ENCODE measurements at places on chromosomes 1 and 21. TPM values are rescaled to one million over a fixed set of nuclear protein-coding genes. Genes with fewer than 3 reads are reported as not detected.

DNA sequence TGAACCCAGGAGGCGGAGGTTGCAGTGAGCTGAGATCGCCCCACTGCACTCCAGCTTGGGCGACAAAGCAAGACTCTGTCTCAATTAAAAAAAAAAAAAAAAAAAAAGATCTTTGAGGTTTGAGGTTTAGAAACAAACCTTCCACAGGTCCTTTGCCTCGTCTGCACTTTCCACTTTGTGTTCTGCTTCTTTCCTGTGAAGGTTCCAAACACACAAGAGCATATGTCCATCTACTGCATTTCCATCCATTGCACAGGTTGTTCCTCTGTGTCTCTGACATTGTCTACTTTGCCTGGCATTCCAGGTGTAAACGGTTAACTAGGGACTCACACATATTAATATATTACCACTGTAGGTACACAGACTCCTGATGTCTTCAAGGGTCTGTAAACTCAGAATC lies 40.1 kb downstream of the DSTYK start:
- no peak for DNase-seq

CFHR3 gene
- 2.1 TPM for polyA plus RNA-seq

ADARB1 gene
- 24.2 TPM for polyA plus RNA-seq

GRCh38 chr1:42168391-42168670 lies 3.8 kb upstream of the GUCA2A start:
- DNase-seq, result no peak

DNA sequence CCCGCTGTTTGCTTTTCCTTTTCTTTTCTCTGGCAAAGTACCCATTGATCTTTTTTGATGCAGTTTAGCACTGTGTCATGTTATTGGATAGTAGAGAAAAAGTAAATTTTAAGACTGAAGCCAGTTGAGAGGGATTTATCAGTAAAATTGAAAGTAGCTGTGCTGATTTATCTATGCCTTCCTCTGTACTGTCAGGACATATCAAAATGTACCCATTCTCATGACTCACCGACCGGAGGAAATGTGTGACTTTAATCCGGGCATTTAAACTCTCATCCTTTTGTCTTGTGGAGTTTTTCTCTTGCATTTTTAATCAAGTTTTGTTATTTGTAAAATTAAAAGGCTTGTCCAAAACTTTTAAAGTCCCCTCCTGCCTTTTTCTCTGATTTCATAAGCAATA lies 276.6 kb upstream of the FMN2 start:
- no peak for DNase-seq

- no peak for DNase-seq
Measured at GRCh38 chr1:43444836-43445235, 8.9 kb downstream of the HYI start.

DNA sequence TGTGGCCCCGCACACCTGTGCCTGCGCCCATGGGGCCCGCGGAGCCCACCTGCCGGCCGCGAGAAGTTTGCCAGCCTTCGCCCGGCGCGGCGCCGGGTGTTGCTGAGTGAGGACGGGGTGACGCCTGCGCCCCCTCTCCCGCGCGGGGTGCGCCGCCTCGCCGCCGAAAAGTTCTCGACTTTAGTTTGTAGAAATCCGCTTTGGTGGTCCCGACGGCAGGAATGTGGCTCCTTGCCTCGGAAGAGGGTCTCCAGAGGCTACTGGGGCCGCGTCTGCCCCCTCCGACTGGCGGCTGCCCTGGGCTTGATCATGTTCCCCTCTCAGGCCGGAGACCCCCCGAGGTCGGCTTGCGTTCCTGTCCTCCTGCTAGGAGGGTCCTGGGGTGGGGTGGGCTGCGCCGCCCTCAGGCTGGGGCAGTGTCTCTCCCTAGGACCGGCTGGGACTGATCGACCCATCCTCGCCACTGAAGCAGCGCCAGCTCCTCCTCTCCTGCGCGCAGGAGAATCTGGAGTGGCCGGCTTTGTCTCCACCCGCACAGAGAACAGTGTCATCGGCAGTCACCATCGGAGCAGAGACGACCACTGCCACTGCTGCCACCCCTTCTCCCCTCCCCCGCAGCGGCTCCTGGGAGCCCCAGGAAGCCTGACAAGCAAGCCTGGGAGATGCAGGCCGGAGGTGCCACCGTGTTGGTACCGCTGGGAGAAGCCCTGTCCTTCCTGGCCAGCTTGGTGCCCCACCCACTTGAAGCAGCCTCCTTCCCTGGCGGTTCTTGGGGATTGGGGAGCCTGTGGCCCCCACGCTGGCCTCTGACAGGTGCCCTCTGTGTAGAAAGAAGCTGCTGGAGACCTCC lies 553 bp upstream of the SLC30A2 start:
- no peak for DNase-seq

DNA sequence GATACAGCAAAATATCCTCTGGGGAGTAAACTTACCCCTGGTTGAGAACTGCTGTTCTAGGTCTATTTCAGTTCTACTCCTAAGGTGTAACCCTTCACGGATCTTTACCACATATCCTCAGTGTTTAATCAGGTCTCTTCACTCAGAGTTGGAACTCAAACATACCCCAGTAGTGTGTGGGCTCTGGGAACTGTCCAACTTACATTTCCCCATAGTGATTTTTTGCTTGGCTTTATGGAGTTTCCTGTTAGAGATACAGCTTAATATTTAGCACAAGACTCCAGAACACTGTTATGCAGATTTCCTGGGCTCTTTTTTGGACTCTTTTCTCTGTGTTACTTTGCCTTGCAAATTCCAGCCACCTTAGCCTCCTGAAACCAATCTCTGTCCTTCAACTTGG lies 26.7 kb upstream of the LIN9 start:
- DNase-seq, result peak; percentile 24

GRCh38 chr1:247357781-247358211 lies 26.1 kb upstream of the ZNF496 start:
- DNase-seq, result no peak

DNA sequence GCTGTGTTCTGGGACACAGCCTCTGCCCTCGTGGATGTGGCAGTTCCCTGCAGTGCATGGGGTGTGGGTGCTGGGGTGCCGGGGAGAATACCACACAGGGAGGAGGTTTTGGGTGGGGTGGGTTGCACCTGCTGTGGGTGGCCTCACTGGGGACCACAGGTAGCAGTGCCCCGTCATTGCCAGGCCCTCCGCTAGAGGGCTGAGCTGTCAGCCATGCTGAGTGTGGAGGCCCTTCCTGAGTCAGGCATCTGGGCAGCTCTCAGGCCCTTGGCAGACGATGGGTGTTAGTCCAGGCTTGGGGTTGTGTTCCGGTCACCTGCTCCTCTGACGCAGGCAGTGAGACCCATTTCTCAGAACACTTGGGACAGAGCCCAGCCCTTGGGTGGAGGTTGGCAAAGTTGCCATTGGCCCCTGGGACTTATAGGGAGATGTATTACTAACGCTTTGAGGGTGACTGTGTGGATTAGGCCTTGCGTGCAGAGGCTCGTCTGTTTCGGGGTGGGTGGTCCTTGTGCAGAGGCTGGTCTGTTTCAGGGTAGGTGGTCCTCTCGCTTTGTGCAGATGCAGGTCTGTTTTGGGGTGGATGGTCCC lies 23.9 kb downstream of the PCNT start:
- DNase-seq, result no peak

MYCL gene
- polyA plus RNA-seq, result 2.0 TPM

- no peak for DNase-seq
Measured at GRCh38 chr1:240508201-240508600, 103.8 kb downstream of the GREM2 start.

DNA sequence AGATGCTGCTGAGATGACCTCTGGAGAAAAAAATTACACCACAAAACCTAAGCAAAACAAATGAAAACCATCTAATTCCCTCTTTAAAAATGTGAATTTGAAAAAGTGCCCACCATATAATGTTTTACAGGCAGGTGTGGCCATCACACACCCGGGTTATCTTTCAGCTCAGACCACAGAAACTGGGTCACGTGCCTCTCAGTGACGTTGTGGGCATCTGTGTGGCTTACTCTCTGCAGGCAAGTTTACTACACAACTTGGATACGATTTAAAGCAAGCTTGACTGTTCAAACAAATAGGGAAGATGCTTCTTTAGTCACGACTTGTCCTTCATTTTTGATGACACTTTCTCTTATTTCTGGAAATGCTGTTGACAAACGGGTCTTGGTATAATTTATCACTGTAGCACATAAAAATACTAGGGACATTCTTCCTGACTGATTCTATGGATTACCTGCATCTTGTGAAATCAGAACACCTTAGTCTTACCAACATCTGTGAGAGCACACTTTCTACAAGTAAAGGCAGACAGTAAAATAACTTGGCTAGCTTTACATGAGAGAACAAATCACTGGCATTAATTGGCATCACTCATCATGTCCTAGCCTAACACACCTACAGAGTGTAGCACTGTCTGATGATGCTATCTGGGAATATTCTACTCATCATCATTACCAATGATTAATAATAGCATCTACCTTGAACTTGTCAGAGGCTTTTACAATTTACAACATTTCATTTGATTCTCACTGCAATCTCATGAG lies 89.3 kb upstream of the EDEM3 start:
- DNase-seq, result no peak

DNA sequence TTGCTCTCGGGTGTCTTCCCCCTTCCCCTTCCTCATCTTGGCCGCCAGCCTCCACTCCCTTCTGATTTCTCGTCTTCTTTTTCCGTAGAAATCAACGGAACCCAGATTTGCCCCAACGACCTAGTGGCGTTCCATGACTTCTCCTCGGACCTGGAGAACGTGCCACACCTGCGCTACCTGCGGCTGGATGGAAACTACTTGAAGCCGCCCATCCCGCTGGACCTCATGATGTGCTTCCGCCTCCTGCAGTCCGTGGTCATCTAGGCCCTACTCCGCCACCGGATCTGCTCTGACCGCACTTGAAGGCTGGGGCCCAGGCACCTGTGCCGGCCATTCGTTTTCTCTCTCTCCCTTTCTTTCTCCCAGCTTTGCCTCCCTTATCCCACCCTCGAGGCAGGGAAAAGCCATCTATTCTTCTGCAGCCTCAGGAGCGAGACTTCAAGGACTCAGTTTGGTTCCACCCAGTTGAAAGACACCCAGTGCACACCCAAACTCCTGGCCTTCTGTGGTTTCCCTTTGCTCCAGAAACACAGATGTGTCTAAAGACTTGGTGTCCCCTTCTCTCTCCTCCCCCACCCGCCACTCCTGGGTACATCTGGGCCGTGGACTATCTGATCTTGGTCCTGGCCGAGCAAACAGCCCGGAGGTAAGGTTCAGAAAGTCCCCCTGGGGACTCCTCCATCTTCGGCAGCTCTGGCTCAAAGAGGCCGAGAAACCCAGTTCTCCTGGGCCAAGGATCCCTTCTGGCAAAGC lies 7.2 kb upstream of the OPTC start:
- DNase-seq, result no peak

CDK18 gene
- polyA plus RNA-seq, result 7.6 TPM

LCE1F gene
- polyA plus RNA-seq, result not detected

- no peak for DNase-seq
Measured at GRCh38 chr1:153752571-153753195, 22.5 kb upstream of the SLC27A3 start.

DNA sequence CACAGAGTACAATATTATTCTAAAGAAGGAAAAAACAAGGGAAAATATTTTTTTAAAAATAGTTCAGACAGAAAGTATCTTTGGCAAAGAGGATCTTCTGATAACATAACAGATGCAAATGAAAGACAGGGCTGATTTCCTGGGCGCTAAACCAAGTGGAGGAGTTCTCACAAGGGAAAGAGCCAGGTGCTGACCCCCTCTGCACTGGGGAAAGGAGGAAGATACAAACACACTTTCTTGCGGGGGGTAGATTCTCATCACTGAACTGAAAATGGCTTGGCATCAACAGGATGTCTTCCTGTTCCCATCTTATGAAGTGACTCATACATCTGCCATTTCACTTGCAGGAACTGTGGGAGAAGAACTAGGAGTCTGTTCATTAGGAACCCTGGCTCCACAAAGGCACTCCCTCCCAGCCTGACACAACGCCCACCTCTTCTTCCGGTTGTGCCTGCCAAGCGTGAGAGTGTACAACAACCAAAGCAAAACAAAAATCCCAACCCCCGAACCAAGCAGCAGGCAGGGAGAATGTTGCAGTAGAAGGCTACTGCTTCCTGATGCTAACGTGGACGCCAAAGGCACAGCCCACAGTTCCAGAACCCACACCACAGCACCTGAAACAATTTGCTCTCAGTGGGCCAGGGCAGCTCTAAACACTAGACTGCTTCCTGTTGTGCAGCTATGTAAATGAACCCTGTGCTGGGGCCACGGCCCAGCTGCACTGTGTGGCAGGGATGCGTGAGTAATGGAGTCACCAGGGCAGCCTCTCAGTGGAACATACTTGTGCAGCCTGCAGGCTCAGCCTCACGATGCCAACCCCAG lies 51.0 kb downstream of the GADD45A start:
- DNase-seq, result peak; percentile 67

GRCh38 chr21:44550807-44551206 lies 498 bp downstream of the KRTAP10-2 start:
- DNase-seq, result no peak

DNA sequence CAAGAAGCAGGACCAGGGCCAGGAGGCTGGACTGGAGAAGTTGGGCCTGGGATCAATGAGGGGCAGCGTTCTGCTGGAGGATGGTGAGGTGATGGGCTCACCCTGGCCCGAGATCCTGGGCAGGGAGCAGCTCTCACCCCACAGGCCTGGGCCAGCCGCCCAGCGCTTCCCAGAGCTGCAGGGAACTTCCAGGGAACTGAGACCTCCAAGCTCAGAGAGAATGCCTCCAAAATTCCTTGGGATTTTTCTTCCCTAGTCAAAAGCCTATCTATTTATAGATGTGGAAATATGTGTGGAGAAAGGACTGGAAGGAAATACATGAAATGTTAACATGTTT lies 121.2 kb downstream of the SPSB1 start:
- DNase-seq, result peak; percentile 85

DNA sequence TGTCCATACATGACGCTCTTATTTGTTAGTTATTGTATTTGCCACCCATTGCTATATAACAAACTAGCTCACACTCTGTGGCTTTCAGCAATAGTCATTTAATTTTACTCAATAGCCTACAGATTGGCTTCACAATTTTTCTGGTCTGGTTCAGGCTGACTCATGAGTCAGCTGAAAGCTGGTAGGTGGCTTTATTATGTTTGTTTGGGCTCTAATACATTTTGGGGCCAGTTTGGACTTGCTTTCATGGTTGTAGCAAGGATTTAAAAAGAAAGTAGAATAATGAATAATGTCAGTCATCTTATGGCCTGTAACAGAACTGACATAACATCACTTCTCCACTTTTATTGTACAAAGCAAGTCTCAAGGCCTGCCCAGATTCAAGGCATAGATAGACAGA lies 338.7 kb downstream of the LRRIQ3 start:
- DNase-seq, result no peak

DNA sequence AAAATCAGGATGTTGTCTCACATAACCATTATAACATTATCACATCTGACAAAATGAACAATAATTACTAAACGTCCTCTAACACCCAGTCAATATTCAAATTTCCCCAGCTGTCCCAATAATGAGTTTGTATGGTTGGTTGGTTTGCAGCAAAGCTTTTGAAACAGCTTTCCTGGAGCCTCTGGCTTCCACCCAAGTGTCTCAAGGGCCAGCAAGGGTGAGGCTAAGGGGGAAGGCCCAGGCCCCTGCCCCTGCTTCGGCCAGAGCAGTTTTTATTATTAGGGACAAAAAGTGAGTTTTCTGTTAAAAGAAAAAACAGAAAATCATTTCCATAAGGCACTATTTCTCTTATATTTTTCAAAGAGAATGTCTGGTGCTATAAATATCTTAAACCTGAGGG lies 19.1 kb upstream of the AVPR1B start:
- DNase-seq, result no peak

KIF2C gene
- 8.2 TPM for polyA plus RNA-seq
